Heart left ventricle (tissue), 16 donors: ENCODE measurements at places on chromosomes 12 and 14. TPM values are rescaled to one million over a fixed set of nuclear protein-coding genes. Genes with fewer than 3 reads are reported as not detected.

DNA sequence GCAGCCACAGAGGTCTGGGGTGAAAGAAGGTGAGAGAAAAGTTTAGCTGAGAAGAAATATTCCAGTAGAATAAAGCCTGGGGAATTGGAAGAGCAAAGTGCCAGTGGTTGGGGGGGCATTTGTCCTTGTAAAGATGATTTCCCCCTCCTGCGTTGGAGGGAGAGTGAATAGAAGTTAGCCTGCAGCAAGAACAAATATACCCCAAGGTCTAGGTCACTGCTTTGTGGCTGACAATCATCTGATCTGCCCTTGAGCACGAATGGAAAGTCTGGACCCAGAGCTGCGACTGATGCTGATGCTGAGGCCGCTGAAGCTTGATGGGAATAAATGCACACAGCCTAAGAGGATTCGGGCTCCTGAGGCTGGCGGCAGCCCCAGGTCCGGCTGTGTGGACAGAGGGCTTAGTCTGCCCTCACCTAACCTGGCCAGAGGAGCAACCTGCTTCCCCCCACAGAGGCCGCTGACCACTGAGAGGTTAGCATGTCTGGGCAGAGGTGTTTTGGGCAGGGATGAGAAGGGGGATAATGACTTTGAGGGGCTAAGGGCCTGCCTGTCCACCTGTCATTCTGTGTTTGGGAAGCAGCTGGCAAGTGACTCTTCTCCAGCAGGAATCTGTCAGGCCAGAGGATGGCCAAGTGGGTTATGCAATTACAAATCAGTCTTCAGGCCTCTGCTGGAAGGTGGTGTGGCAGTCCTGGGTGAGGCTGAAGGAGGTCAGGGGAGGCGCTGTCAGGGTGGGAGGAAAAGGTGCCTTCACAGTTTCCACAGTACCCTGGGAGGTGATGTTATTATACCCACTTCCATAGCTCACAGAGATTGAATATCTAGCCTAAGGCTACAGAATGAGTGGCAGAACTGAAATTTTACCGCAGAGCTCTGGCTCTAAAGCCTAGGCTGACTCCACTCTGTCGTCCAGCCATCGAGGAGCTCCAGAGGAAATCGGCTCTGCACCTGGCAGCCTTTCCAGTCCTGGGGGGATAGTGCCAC lies 11.7 kb downstream of the TUBA1C start:
- no peak overlapping the region for H3K27ac ChIP-seq
- H3K27me3 ChIP-seq, result no peaks in the 10 kb centered on the region
- no peak for DNase-seq
- peaks cover 4% of the 10 kb centered on the region for H3K4me1 ChIP-seq
- no peak overlapping the region for H3K4me3 ChIP-seq
- no peaks in the 10 kb centered on the region for H3K36me3 ChIP-seq

GRCh38 chr14:64423987-64424386 lies 35.8 kb downstream of the MTHFD1 start:
- H3K27me3 ChIP-seq, result no peaks in the 10 kb centered on the region
- no peak overlapping the region for H3K27ac ChIP-seq
- H3K36me3 ChIP-seq, result peaks cover 92% of the 10 kb centered on the region
- H3K4me3 ChIP-seq, result no peak overlapping the region
- no peaks in the 10 kb centered on the region for H3K4me1 ChIP-seq
- DNase-seq, result no peak

The FZD10 gene
- 0.09 TPM for total RNA-seq

The WNT5B gene
- total RNA-seq, result 1.3 TPM
